Bronchial smooth muscle cell (primary cell): ENCODE measurements at places on chromosomes 2 and 18. TPM values are rescaled to one million over a fixed set of nuclear protein-coding genes. Genes with fewer than 3 reads are reported as not detected.

Gene DSG4
- not detected in 2 replicates for total RNA-seq

Gene NTSR2
- under 0.01 TPM in 1 of 2 replicates, not detected in the other for total RNA-seq

Gene C2orf80
- not detected in 2 replicates for total RNA-seq

Gene EPB41L5
- 10.2 and 11.0 TPM in 2 replicates for total RNA-seq

Gene GPR45
- not detected in 2 replicates for total RNA-seq

Gene SKOR2
- total RNA-seq: not detected in 2 replicates

Gene CLIP4
- total RNA-seq: 50.0 and 61.0 TPM in 2 replicates

Gene POTEF
- not detected in 2 replicates for total RNA-seq

Gene PARD3B
- 6.6 and 17.0 TPM in 2 replicates for total RNA-seq

Gene MC5R
- total RNA-seq: not detected in 2 replicates

Gene DTNA
- 12.6 and 19.1 TPM in 2 replicates for total RNA-seq

Gene AGXT
- total RNA-seq: not detected in 2 replicates
